ENCODE measurements at places on chromosomes 3 and 15. TPM values are rescaled to one million over a fixed set of nuclear protein-coding genes. Genes with fewer than 3 reads are reported as not detected.

GRCh38 chr3:59565125-59565524 lies 515.3 kb upstream of the CFAP20DC start:
- DNase-seq, result no peak

DNA sequence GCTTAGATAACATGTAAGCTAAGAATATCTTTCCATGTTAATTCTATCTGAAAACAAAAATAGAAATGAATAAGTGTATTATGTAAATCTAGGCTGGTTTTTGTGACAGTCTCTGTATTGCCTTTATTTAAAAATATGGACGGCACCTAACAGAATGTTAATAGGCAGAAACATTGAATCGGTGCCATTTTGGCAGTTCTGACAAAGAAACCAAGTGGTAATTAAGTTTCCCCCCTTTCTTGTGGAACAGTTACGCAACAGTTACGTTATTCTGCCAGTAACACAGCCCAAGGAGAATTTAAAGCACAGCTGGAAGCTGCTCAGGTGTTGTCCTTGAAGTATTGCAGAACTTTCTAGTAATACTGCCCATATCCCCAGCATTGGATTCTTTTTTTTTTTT lies 21.5 kb downstream of the LARS2 start:
- DNase-seq, result no peak

DNA sequence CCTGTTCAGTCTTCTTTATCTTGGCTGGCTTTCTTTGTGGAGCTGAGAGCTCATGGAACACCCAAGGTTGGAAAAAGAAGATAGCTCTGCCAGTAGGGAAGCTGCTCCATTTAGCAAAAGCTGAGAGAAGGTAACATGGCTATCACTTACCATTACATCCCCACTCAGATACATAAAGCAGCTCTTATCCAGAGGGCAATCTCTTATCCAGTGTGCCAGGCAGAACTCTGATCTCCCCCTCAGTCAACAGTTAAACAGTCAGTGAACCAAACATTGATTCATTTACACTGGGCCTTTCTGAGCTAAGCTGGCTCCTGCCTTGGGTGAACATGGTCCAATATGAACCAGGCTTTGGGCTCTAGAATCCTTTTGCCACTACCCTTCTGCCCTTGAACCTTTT lies 624.2 kb downstream of the NTRK3 start:
- DNase-seq, result no peak

DNA sequence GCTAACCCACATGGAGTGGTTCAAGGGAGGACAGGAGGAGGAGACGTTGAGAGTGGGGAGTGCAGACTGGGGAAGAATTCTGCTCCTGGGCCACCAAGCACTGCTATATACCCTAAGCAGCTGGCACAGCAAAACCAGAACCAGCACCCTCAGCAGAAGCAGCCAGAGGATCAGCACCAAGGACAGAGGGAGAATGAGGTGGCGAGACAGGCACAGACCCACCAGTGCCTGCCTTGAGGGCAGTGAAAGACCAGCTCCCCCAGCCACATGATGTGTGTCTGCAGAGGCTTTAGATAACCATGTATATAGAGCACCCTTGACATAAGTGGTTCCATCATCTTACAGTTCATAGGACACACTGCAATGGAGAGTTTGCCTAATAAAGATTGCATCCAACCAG lies 319.0 kb downstream of the GABRB3 start:
- no peak for DNase-seq

- DNase-seq, result no peak
These were observed 255.2 kb downstream of the NR2F2 start for GRCh38 chr15:96585484-96586386.

- DNase-seq, result peak; percentile 74
These were observed at the start of the genes DUOX1 and DUOXA1 for GRCh38 chr15:45129651-45130129. TSS of gene DUOX1 (plus strand) at chr15:45129994. CDS start at chr15:45131967, 1,973 bp downstream. TSS of gene DUOXA1 (minus strand) at chr15:45129879. CDS start at chr15:45123014, 6,865 bp downstream.

DNA sequence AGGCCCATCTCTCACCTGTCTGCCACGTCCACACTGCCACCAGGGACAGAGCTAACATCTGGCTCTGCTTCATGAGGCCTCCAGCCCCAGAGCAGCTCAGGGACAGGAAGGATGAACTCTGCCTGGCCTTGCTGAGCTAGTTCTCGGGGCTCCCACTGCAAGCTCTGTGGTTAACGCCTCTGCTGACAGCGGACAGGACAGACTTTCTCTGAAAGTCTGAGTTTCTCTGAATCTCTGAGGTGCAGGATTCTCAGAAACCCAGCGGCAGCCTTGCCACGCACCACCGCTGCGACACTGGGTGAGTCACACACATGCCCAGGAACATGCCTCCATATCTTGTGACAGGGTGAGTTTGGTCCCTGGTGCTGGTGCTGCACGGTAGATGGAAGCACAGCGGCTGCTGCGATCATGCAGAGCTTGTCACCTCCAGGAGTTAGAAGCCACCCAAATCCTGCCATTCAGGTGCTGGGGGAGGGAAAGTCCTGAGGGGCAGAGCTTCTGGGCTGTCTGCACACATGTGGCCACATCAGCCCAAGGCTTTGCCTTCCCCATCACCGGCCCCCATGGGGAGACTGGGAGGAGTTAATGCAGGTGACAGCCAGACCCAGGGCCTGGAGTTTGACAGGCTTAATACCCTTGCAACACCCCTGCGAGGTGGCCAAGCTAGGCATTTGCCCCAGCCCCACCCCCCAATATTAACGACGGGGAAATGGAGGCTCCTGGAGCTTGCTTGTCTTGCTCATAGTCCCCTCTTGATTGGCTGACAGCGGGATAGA lies 267.0 kb downstream of the PLCL2 start:
- DNase-seq, result no peak

- no peak for DNase-seq
These were observed 93.0 kb upstream of the WNT7A start for GRCh38 chr3:13972679-13973379.

- DNase-seq, result no peak
These were observed 155.6 kb downstream of the SQOR start for GRCh38 chr15:45790325-45790943.

GRCh38 chr3:149198611-149199010 lies 23.0 kb downstream of the CP start:
- DNase-seq, result no peak

DNA sequence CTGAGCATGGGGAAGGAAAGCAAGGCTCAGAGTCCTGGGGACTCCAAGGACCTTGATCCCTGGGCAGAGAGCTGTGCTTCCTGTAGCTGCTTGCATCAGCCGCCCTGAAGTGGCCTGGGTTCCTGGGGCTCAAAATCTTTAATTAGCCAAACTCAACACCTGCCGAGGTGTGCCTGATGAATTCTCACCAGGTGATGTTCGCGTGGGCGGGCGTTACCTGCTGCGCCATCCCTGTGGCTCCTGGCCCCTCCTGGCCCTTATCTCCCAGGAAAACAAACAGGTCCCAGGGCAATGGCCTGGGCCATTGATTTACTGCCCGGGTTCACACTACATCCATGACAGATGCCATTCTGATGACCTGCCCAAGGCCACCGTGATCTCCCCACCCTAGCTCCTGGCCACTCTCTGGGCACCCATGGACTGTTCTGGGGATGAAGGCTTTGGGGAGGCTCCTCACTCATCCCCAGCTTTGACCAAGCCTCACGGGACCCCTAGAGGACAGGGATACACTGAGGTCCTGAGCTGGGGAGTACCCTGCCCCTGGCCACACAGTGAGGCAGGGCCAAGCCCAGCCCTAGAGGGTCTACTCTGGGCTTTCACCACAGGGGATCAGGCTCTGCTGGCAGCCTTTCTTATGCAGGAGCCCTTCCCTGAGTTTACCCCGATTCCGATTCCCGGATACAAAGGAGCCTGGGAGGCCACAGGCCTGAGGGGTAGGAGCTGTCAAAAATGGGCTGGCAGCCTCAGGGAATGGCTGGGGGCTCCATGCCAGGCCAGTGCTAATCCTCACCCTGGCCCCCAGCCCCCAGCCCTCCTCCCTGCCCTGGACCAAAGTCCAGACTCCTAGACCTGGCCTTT lies 5.7 kb downstream of the SLC38A3 start:
- DNase-seq, result no peak

GRCh38 chr3:71585887-71586809 lies 2.6 kb upstream of the FOXP1 start:
- no peak for DNase-seq

DNA sequence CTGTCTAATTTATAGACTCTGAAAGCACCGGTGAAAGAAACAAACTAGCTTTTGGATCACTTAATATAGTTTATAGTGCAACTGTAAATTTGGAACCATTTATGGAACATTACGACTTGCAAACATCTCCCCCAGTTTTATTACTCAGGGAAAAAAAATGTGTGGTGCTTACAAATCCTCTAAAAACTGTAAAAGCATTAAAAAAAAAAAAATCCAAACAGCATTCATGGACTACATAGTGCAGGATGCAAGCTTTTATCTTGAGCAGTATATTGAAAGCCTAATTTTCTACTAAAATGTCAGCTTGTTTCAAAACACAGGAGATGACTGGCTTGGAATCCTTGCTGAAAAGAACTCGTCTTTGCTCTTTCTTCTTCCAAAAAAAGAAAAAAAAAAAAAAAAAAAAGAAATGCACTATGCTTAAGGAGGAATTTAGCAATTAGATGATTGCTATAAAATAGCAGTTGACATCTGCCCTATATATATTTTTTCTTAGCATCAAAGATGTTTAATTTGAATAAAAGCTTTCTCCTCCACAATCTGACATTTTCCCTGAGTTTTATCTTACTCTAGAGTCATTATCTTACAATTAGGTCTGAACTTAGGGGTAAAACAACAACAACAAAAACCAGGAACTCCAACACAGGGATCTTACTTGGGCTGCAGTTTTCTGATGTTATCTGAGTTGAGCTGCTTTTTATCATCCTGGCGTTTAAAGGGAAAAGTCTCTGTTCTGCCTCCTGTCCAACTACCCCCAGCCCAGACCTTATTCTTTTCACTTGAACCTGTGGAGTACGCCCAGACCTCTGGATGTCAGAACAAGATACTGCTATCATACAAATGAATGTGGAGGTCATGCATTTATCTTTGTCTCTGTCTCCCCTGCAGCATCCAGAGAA lies 62.6 kb upstream of the PDZRN3 start:
- DNase-seq, result no peak

GRCh38 chr15:90002428-90002844 lies 1.3 kb downstream of the ZNF710 start:
- peak; percentile 71 for DNase-seq

DNA sequence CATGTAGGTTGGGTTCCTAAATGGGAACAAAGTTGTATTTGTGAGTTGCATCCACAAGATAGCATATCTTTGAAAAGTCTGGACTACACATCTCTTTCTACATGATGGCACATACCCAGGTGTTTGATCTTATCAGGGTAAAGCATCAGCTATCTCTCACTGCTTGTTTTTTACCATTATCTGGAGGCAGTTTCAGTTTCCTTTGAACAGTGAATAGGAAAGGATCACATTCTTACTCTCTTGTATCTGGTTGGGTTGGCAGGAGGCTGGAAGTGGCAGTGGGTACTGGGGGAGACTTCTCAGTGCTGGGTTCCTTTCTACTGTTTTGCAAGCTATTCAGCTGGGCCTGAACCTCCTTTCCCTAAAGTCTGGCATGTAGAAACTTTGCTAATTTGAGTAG lies 4.1 kb downstream of the CEMIP start:
- no peak for DNase-seq

GRCh38 chr3:12058408-12058807 lies 54.2 kb downstream of the SYN2 start:
- no peak for DNase-seq

DNA sequence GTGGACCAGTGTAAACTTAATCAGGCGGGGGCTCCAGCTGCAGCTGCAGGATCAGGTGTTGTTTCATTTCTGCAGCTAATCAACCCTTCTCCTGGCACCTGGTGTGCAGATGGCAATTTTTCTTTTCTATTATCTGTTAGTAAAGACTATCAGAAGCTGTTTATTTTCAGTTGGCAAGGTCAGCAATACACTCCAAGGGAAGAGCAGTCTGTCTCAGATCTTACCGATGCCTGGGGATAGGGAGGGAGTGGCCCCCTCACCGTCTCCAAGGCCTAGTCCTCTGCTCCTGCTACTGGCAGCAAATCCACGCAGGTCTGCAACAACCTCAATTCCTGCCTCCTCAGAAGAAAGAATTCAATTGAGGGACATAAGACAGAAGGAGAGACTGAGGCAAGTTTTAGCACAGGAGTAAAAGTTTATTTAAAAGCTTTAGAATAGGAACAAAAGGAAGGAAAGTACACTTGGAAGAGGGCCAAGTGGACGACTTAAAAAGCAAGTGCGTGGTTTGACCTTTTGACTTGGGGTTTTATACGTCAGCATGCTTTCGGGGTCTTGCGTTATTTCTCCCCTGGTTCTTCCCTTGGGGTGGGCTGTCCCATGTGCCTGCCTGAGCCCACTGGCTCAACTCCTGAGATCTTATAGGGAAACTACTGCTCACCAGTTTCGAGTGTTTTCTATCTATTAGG lies 9.2 kb downstream of the CCRL2 start:
- no peak for DNase-seq

GRCh38 chr3:158105710-158106253 lies 438 bp downstream of the SHOX2 start:
- peak; percentile 83 for DNase-seq

- no peak for DNase-seq
These were observed 36.0 kb upstream of the COLQ start for GRCh38 chr3:15557511-15557946.

GRCh38 chr3:123261666-123262065 lies 59.9 kb downstream of the SEC22A start:
- DNase-seq, result no peak

GRCh38 chr3:140061211-140061610 lies 126.2 kb downstream of the CLSTN2 start:
- no peak for DNase-seq

- DNase-seq, result no peak
These were observed 155.7 kb downstream of the SLCO3A1 start for GRCh38 chr15:92009162-92009561.

DNA sequence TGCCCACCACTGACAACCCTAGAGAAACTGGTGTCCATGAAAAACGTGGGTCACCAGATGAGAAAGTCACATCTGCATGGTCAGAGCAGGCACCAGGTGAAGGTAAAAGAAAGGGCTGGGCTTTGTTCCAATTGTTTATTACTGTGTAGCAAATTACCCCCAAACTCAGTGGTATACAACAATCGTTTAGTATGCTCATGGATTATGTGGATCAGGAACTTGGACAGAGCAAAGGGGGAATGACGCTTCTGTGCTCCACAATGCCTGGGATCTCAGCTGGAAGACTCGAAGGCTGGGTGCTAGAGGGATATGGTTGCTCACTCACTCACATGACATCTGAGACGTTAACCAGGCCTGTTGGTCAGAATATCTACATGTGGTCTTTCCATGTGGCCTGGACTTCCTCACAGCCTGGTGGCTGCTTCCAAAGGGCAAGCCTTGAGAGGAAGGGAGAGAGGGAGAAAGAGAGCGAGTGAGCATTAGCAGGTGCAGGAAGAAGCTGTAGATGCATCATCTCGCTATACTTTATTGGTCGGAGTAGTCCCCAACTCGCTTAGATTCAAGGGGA lies 44.9 kb downstream of the LPP start:
- DNase-seq, result no peak

CP gene
- total RNA-seq, result 26.1 TPM

CPLX3 gene
- total RNA-seq, result not detected

DPPA2 gene
- total RNA-seq, result not detected

CLEC3B gene
- total RNA-seq, result 105 TPM

PRICKLE2 gene
- 34.0 TPM for total RNA-seq

HHATL gene
- total RNA-seq, result not detected

CPA3 gene
- 10.3 TPM for total RNA-seq

NR1I2 gene
- not detected for total RNA-seq

PLA2G4E gene
- total RNA-seq, result not detected

CHRNB4 gene
- total RNA-seq, result not detected

CSPG5 gene
- total RNA-seq, result 0.67 TPM

GHSR gene
- total RNA-seq, result not detected

ATP6V1A gene
- 48.6 TPM for total RNA-seq
